ENCODE measurements at places on chromosomes 2 and 18. TPM values are rescaled to one million over a fixed set of nuclear protein-coding genes. Genes with fewer than 3 reads are reported as not detected.

The GREB1 gene
- 0.35 TPM for total RNA-seq

DNA sequence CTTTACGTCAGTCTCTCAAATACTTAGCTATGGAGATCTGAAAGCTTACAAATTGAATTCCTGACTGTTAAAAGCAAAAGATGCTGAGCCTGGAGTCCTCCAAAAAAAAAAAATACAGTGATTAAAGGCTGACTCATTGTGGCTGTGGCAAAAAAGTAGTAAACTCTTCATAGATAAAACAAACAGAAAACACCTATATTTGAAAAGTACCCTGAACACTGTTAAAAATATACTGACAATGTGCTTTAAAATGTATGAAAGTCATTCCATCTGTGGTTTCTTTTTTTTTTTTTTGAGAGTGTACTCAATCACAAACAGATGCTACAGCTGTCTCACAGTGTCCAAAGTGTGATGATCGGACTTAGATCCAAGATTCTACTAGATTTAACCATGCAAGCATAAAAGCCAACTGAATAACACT, 267.6 kb upstream of the CYP26B1 start:
- H3K27ac ChIP-seq: no peak overlapping the region
- no peaks in the 10 kb centered on the region for H3K36me3 ChIP-seq
- H3K4me1 ChIP-seq: no peaks in the 10 kb centered on the region
- H3K27me3 ChIP-seq: no peaks in the 10 kb centered on the region

GRCh38 chr2:5076599-5076998, 615.6 kb upstream of the SOX11 start:
- no peaks in the 10 kb centered on the region for H3K36me3 ChIP-seq
- DNase-seq: no peak
- H3K4me3 ChIP-seq: no peak overlapping the region
- H3K27ac ChIP-seq: no peak overlapping the region

The CCDC74B gene
- total RNA-seq: not detected

DNA sequence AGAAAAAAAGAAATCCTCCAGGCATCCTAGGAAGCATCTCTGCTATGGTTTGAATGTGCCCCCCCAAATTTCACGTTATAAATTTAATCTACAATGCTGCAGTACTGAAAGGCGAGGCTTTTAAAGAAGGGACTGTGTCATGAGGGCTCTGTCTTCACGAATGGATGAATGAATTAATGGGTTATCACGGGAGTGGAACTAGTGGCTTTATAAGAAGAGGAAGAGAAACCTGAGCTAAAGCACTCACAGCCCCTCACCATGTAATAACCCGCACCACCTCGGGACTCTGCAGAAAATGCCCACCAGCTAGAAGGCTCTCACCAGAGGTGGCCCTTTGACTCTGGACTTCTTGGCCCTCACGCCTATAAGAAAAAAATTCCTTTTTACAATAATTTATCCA, 27.6 kb downstream of the RNU4ATAC start:
- no peak for DNase-seq
- no peaks in the 10 kb centered on the region for H3K36me3 ChIP-seq
- peaks cover 3% of the 10 kb centered on the region for H3K4me1 ChIP-seq
- no peak overlapping the region for H3K27ac ChIP-seq
- H3K27me3 ChIP-seq: no peaks in the 10 kb centered on the region

- no peak overlapping the region for H3K4me3 ChIP-seq
- no peak overlapping the region for H3K27ac ChIP-seq
- no peaks in the 10 kb centered on the region for H3K4me1 ChIP-seq
- no peaks in the 10 kb centered on the region for H3K27me3 ChIP-seq
These were observed 150.7 kb upstream of the SPRED2 start for GRCh38 chr2:65583061-65583460.

DNA sequence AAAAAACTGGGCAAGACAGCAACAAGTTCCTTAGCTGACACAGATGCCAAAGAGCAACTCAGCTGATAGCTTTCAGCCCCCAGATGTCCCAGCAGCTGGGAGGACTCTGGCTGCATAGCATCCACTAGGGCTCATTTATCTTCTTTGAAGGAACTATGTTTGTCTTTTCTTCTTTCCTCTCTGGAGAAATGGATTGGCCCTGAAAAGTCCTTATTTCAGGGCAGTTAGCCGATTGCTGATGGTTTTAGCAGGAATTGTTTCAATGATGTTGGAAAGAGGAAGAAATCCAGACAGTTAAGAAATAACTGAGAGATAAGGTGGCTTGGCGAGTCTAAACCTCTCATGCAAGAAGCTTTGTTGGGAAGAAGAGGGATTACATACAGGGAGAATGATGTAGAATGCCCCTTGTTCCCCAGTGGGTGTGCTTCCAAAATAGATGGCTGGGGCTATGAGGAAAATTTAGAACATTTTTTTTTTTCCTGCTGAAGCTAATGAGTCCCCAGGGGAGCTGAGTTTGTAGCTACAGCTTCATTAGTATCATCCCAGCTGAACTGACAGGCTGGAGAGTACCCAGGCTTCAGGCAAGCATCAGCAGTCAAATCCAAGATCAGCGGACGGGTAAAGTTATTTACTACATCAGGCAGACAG, 33.6 kb upstream of the SERPINE2 start:
- H3K4me3 ChIP-seq: no peak overlapping the region
- H3K27me3 ChIP-seq: no peaks in the 10 kb centered on the region
- no peak overlapping the region for H3K27ac ChIP-seq
- no peaks in the 10 kb centered on the region for H3K36me3 ChIP-seq
- H3K4me1 ChIP-seq: no peaks in the 10 kb centered on the region

The BCL11A gene
- 2.0 TPM for total RNA-seq

- peak; percentile 83 for DNase-seq
- H3K4me3 ChIP-seq: peak overlapping the region; percentile 11
- peak overlapping the region; percentile 34 for H3K27ac ChIP-seq
- peaks cover 11% of the 10 kb centered on the region for H3K4me1 ChIP-seq
These were observed 37.5 kb downstream of the POLR1A start for GRCh38 chr2:86068136-86068588.

DNA sequence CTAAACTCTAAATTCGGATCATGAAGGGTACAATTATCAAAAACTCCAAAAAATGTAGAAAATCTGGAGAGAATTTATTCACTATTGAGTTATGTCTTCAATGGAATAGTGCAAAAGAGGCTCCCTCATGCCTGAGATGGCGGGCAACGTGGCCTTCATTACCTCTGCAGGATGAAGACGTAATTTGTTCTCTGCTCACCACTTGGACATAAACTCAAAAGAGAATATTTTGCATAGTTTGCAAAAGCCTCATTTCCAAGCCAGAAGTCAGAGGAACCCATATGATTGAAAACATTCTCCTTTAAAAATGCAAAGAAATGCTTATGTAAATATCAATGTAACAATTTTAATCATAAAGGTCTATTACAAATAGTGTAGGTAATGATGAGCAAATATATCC, 58.7 kb downstream of the SLC25A12 start:
- H3K4me1 ChIP-seq: no peaks in the 10 kb centered on the region
- H3K36me3 ChIP-seq: peaks cover 80% of the 10 kb centered on the region
- DNase-seq: no peak
- H3K4me3 ChIP-seq: no peak overlapping the region
- no peak overlapping the region for H3K27ac ChIP-seq

GRCh38 chr2:38981670-38982357, 92.1 kb downstream of the ARHGEF33 start:
- H3K27ac ChIP-seq: no peak overlapping the region
- H3K27me3 ChIP-seq: no peaks in the 10 kb centered on the region
- peaks cover 25% of the 10 kb centered on the region for H3K36me3 ChIP-seq

GRCh38 chr2:238130696-238131628, 7.5 kb upstream of the KLHL30 start:
- no peaks in the 10 kb centered on the region for H3K4me1 ChIP-seq
- no peaks in the 10 kb centered on the region for H3K36me3 ChIP-seq
- H3K27ac ChIP-seq: no peak overlapping the region
- no peaks in the 10 kb centered on the region for H3K27me3 ChIP-seq
- DNase-seq: no peak

GRCh38 chr2:100211521-100211920, 69.1 kb upstream of the AFF3 start:
- no peaks in the 10 kb centered on the region for H3K27me3 ChIP-seq
- no peak overlapping the region for H3K4me3 ChIP-seq

DNA sequence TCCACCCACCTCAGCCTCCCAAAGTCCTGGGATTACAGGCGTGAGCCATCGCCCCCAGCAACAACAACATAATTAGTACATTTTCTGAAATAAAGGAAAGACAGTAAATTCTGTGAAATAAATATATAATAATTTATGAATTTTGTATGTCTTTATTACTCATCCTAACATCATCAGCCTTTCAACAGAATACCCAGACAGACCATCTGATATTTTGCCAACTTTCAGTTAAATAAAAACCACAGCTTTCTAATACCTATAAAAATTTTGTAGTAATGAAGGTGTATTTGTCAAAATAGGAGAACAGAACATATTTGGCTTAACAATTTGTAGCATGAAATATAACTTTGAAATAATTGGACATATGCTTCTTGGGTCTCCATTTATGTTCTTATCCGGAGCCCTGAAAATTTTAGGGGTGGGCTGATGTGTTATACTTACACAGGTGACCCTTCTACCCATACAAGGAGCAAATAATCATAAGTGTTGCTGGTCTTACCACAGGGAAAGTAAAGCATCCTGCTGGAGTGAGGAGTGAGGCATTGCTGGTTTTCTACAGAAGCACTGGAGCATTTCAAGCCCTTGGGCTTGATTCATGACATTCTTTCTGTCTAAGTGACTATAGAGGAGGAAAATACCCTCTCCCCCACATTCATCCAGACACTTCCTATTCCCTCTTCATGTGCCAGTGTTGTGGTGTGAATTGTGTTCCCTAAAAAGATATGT, 99.3 kb downstream of the SPOPL start:
- H3K4me1 ChIP-seq: no peaks in the 10 kb centered on the region
- DNase-seq: no peak
- no peaks in the 10 kb centered on the region for H3K27me3 ChIP-seq
- H3K4me3 ChIP-seq: no peak overlapping the region
- no peak overlapping the region for H3K27ac ChIP-seq
- H3K36me3 ChIP-seq: no peaks in the 10 kb centered on the region

The CCDC85A gene
- not detected for total RNA-seq

DNA sequence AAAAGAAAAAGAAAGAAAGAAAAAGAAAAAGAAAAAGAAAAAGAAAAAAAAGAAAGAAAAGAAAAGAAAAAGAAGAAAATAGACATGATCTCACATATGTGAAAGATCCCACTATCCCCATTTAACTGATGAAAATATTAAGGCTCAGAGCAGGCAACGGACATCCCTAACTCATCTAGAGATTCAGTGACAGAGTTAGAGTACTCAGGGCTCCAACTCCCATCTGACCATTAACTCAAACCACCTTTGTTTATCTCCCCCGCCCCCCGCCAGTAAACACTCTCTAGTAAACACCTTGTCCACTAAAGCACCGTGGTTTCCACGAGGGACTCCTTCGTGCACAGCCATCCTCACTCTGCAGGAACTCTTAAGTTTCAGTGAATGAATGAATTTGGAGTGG, 142.9 kb downstream of the TGIF1 start:
- H3K4me3 ChIP-seq: peak overlapping the region; percentile 94
- DNase-seq: no peak
- no peaks in the 10 kb centered on the region for H3K27me3 ChIP-seq
- H3K27ac ChIP-seq: peak overlapping the region; percentile 98

DNA sequence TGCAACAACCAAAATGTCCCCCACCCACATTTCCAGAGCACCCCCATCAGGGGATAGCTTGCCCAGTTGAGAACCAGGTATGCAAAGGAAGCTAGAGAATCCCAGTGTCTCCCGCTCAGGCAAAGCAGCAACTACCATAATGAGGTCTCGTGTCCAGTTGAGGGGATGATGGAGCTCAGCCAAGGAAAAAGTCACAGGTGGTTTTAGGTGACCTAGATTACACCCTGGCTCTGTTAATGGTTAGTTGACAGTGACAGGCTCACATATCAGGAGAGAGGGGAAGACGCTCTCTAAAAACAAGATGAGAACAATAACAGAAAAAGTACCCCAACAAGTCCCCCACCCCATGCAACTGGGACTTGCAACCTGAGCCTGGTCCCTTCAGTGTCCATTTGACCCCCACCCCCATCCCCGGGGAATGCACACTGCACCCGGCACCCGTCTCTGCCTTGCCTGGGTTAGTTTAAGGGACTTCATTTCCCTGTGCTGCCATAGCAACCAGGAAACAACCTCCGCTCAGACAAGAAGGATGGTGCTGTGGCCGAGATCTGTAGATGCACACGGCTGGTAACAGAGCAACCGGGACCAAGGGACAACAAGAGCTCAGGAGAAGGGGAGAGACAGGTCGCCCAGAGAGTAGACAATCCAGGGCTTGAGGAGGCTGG, at the start of gene KIAA2012:
Gene KIAA2012 (plus strand): TSS at position 519 of the 665 bp plus-strand sequence. CDS start 373 bp downstream, outside the sequence.
- no peaks in the 10 kb centered on the region for H3K36me3 ChIP-seq
- no peak within 1 kb of the TSS for H3K27ac ChIP-seq
- no peak for DNase-seq
- H3K4me1 ChIP-seq: no peaks in the 10 kb centered on the region

DNA sequence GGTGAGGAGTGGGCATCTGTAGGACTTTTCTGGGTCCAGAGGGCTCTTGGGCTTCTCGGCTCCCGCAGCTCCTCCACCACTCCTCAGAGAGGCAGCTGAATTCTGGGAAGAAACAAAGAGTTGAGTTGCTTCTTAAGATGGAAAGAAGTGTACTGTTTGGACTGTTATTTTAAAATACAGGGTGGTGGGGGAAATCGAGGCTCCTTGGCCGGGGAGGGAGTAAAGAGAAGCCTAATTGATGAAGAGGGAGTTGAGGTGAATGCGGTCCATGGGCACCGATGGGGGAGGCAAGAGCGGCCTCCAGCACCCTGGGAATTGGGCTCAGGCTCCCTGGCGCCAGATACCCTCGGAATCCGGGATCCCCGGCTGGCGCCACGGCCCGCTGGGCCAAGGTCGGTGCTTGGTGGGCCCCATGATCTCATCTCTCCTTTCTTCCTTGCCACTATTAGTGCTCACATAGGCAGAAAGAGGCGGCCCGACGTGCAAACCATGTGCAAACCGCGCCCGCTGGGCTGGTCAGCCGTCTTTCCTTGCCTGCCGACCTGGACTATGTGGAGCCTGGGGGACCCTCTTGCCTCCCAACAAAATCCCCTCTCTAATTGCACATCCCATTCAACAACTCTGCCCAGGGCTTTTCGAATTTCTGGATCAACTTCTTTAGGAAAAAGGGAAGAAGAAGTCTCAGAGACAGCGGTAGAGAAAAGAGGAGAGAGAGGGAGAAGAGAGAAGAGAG, 604 bp upstream of the SIX3 start:
- peaks cover 52% of the 10 kb centered on the region for H3K4me1 ChIP-seq
- DNase-seq: no peak
- H3K4me3 ChIP-seq: no peak overlapping the region
- peaks cover 20% of the 10 kb centered on the region for H3K27me3 ChIP-seq

The PLEKHM3 gene
- 15.1 TPM for total RNA-seq

The CNTNAP5 gene
- total RNA-seq: not detected
